ENCODE measurements at places on chromosomes 12 and 14.

- DNase-seq, result peak; percentile 80
Measured at GRCh38 chr12:124694846-124695497, 127.6 kb upstream of the NCOR2 start.

DNA sequence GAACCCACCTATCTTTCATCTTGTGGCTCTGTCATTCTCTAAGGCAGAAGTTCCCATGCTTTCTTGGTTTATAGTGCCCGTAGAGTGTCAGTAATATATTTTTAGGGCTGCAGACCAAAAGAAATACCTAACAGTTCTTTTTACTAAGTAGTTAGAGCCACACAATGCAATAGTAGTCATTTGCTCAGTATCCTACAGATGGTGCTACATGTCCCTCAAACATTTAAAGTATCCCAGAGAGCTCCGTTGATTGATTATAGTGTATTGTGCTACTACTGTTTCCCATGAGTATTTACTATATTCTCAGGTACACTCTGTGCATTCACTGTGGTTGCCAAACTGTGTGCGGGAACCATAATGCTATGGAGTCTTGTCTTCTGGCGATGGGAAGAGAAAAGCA lies 4.7 kb upstream of the PLBD1 start:
- DNase-seq, result no peak

DNA sequence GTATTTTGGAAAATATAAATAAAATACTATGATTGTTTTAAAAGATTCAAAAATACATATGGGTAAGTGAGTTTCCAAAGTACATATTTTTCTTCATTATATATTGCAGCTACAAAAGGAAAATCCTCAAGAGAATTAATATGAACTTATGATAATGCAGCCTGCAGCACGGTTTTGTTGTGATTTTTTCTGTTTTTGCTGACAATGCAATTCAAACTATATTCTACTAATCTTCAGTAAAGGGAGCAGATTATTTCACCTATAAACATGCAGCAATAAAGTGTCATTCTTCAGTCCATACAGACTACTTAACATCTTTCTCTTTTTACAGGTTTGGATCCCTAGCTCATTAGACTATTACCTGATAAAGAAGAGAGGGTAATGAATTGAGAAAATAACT lies 582.1 kb upstream of the MGAT4C start:
- DNase-seq, result no peak

DNA sequence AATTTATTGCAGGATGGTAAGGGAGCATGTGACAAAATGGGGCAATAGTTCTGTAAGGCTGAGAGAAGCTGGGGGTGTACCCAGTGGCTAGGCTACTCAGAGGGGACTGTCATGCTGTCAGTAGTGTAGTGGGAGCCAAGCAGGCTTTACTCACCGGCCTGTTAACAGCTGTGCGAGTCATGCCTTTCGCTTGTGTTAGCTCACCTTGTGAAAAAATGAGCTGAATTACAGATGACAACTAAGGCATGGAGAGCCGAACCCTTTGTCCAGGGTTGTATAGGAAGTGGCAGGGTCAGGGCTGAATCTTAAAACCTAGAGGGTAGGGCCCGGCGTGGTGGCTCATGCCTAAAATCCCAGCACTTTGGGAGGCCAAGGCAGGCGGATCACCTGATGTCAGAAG lies 37.9 kb downstream of the SH2B3 start:
- DNase-seq, result no peak

DNA sequence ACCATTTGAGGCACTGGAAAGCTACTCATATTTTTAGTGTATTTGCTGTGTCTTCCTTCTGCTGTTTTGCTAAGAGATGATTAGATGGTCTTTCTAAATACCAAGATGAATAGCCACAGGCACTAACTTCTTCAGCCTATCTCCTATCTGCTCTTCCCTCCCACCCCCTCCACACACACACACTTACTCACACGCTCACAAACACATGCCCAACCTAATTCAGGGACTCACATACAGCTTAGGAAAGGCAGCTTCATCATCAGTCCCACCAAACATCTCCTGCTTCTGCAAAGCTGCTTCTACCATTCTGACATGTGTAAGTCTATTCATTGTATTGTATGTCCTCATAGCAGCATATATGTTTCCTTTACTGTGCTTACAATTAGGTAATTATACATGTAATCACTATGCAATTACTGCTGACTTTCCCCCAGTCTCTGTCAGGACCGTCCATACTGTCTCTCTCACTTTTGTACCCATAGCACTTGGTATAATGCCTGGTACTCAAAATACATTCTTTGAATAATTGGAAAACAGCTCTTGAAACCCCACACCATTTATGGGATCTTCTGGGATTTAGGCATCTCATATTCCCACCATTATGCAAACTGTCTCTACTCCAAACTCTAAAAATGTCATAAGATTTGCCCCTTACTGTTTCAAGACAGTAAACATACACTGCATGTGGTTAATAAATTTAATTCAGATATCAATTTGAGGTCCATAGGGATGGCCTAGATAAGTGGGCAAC lies 83.3 kb upstream of the HIF1A start:
- DNase-seq, result no peak

DNA sequence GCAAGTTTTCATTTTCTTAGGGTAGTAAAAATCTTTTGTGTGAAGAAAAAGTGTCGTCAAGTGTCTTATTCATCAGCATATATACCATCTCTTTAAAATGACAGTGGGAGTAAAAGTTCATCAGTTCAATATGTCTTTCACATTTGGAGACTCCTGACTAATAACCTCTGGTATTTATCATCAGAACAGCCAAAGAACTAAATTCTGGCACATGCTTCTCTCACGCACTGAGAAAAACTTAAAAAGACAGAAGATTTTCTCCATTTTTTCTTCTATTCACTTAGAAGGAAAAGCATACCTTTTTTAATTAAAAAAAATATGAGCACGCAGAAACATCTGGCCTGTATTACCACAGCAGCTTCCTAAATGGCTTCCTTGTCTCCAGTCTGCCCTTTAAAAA lies 265.7 kb downstream of the AKAP6 start:
- DNase-seq, result no peak

DNA sequence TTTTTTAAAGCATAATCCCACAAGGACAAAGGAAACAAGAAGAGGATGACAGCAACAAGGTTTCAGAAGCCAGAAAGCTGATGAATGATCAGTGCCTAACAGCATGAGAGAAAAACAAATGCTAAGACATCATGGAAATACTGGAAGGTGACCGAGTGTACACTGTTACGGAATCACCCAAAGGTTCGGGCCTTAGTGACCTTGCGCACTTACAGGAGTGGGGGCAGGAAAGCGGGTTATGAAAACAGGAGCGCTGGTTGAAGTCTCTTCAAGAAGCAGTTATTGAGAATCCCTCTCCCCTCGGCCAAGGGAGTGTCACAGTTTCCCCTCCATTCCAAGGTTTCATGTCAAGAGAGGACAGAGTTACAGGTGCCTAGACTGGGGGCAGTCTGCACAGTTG lies 42.6 kb downstream of the SLC25A47 start:
- no peak for DNase-seq

DNA sequence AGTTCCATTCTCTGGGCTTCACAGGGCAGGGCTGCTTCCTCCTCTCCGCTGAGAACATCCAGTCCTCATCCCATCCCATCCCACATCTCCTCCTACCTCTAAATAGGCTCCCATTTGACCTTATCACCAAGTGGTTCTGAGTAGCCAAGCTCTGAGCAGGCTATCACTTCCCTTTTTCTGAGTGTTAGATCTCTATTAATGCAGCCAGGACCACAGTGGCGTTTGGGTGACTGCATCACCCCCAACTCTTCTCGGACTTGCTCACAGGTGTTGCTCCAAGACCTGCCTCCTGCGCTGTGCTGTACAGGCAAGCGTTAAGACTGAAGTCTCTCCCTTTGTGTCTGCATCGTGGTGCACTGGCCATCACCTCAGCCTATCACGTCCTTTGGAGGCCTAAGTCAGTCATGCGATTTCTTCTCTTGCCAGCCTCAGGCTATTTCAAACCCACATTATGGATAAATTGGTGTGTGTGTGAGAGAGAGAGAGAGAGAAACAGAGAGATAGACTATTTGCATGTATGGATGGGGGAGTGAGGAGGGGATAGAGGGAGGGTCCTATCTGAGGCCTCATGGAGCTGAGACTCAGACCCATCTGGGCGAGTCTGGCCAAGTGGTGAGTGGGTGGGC lies 12.4 kb upstream of the HHIPL1 start:
- no peak for DNase-seq

DNA sequence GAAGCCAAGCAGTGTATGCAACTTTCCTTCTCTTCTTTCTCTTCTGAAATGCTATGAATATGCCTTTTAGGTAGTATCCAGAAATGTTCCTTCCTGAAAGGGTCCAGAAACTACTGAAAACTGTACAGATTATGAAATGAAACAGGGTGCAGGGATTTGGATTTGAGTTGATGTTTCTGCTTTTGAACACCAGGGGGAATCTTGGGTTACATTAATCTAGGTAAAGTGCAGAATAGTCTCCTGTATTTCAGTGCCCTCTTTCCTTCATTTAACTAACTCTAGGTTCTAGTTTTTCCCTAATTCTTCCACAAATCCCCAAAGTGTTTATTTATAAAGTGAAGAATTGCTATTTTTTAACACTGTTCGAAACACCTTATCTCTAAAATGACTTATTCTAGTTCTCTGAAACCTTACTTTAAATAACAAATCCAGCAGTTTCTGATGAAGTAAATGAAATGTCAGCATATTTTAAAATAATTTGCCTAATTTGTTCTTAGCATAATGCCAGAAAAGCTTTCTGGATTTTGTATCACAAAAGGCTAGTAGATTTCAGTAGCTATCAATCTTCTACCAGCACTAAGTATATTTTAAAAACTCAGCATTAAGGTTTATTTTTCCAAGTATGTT lies 111.9 kb downstream of the LRRK2 start:
- DNase-seq, result no peak

DNA sequence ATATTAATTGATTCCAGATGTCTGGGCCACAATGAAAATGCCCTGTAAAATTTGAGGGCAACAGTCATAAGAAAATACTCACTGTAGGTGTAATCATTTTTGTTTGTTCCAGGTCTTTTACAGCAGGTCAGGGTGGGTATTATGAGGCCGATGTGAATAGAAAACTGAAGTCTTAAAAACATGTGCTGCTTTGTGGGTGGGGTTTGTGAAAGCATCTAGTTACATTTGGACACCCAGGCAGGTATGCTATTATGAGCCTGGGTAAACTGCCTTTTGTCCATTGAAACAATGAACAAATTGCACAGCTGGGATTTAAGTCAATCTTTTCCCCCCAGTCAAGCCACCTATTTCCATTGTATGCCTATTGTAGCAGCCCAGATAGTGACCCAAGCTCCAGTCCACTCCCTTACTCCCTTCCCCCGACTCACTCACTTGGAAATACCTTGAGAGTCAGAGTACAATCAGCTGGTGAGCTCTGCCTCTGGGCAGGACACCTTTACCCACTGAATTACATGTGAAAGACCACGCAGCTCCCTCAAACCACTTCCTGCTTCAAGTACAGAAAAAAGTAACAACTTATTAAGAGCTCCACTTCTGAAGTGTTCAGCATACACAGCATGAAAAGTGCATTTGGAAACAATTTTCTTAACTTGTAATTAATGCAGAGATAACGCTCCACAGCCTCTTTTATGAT lies 1.8 kb downstream of the IGF1 start:
- peak; percentile 67 for DNase-seq

GRCh38 chr12:109900752-109901580 lies 892 bp downstream of the TCHP start:
- no peak for DNase-seq

- no peak for DNase-seq
Measured at GRCh38 chr12:80692114-80692513, 15.3 kb upstream of the MYF6 start.

DNA sequence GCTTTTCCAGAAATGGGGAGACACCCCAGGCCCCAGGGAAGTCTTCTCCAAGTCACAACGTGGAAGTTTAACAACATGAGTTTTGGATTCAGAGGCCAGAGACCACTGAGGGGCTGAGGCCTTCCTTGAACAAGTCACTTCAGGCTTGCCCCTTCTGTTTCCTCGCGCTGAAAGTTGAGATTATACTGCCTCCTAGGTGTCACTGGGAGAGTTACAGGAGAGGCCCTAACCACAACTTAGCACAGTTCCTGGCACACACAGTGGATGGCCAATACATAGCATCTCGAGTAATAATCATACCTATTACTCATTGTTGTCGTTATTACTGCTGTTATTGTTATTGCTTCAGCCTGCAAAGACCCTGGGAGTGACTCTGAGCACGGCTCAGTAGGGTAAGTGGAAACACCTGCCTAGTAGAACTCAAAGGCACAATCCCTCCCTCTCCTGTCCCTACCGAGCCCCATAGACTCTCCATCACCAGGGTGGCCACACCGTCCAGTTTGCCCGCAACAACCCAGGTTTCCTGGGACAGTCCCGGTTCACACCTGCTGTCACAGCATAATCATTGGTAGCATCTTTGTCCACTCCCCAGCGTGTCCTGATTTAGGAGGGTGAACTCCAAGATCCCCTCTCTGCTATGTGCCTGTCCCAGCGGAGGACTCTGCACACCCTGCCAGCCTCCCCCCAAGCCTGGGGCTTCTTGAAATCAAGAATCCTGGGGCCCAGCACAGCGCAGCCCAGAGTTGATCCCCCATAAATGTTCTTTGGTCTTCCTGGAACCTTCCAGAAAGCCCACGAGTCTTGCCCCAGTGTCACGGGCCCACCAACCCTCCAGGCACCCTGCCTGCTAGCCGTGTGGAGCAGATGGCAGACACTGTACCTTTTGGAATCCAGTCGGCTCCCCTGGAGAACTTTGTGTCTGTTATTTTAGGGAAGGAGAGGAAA lies 85.0 kb downstream of the SYNE3 start:
- DNase-seq, result peak; percentile 1

Data from SHP77 treated with DMSO at 0.1 percent for 48 hours (cell line).